ENCODE measurements at places on chromosomes 5 and 9. TPM values are rescaled to one million over a fixed set of nuclear protein-coding genes. Genes with fewer than 3 reads are reported as not detected.

Gene GPR150
- 0.25 TPM for total RNA-seq

Gene ZNF366
- 1.5 TPM for total RNA-seq

Gene GALT
- 16.5 TPM for total RNA-seq

Gene SLC36A2
- total RNA-seq: not detected
